ENCODE measurements at places on chromosomes 4 and X. TPM values are rescaled to one million over a fixed set of nuclear protein-coding genes. Genes with fewer than 3 reads are reported as not detected.

The IRS4 gene
- total RNA-seq = not detected

The MAMLD1 gene
- total RNA-seq = 0.72 TPM

The SSX3 gene
- not detected for total RNA-seq

The ADGRL3 gene
- total RNA-seq = 1.4 TPM

The FAT1 gene
- total RNA-seq = 83.1 TPM

The CXCL13 gene
- total RNA-seq = not detected

The HS6ST2 gene
- total RNA-seq = 39.1 TPM

The CXCL1 gene
- 527 TPM for total RNA-seq

The STATH gene
- not detected for total RNA-seq

The MAOB gene
- not detected for total RNA-seq

The MAGEE2 gene
- total RNA-seq = not detected

The CPE gene
- total RNA-seq = 2.1 TPM

The ZDHHC15 gene
- not detected for total RNA-seq

The RBM46 gene
- not detected for total RNA-seq

The TMPRSS11D gene
- not detected for total RNA-seq

The HPGD gene
- total RNA-seq = 1.1 TPM

The TMEM154 gene
- 3.5 TPM for total RNA-seq

The GABRG1 gene
- total RNA-seq = 0.92 TPM

The MAGEE1 gene
- total RNA-seq = 1.4 TPM

The PNMA6A gene
- 2.9 TPM for total RNA-seq

The GPR50 gene
- not detected for total RNA-seq

The GPR34 gene
- 0.17 TPM for total RNA-seq

The MAGEC3 gene
- total RNA-seq = not detected

The FGF13 gene
- 55.3 TPM for total RNA-seq

The ZXDA gene
- 6.8 TPM for total RNA-seq

The AMTN gene
- not detected for total RNA-seq

The MAOA gene
- total RNA-seq = 18.2 TPM

The COX7B2 gene
- total RNA-seq = not detected
